ENCODE measurements at places on chromosomes 2 and 18. TPM values are rescaled to one million over a fixed set of nuclear protein-coding genes. Genes with fewer than 3 reads are reported as not detected.
A peak's percentile ranks its signal among the peaks of the same experiment; 100 is the strongest.

- no peak for DNase-seq
Observed at GRCh38 chr2:8767324-8767723, 70.1 kb downstream of the KIDINS220 start.

- no peak for DNase-seq
Observed at GRCh38 chr2:119523952-119524694, at the start of gene SCTR. Gene SCTR, minus strand, starts transcription at chr2:119524483. Its CDS starts 257 bp downstream, at chr2:119524226.

DNA sequence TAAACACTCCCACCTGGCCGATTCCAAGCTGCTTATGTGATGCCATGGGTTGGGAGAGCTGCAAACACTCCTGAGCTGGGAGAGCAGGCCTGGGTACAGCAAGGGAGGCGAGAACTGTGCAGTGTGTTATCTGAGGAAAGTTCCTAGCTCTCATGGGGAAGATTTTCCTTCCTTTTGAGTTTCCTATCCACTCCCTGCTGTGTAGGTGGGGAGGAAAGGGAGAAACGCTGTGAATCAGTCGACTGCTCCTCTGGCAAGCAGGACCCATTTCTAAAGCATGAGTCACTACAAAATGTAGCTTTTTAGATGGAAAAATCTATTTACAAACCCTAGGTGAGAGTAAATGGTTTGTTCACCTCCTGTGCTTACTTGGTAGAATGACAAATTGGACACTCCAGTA lies 80.4 kb downstream of the SH3RF3 start:
- no peak for DNase-seq

GRCh38 chr2:197809064-197809463 lies 4.7 kb downstream of the PLCL1 start:
- no peak for DNase-seq

DNA sequence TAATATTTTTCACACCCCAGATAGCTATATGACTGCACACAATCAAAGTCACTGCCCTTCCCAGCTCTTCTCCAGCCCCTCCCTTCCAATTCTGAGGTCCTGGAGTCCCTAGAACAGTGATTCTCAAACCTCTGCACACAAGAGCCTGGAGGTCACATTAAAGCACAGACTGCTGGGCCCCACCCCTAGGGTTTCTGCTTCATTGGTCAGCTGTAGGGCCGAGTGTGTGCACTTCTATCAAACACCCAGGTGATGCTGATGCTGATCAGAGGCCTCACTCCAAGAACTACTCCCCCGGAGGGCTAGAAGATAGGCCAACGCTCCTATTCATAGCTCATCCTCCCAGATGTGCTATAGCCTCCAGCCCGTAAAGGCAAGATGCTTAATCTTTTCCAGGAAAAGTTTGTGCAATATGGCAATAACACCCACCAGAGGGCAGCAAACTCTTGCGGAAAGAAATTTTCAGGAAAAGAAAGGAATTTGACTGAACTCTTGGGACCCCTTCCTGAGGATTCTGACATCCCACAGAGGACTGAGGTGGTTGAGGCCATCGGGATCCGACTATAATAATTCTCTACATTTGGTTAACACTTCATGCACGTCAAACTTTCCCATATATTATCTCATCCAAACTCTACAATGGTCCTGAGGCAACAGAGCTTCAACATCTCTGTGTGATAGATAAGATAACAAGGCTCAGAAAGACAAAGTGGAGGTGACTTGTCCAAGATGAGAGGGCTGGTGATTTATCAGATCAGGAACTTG lies 194.2 kb upstream of the PKDCC start:
- DNase-seq, result no peak

The CGREF1 gene
- 3.4 TPM for total RNA-seq

DNA sequence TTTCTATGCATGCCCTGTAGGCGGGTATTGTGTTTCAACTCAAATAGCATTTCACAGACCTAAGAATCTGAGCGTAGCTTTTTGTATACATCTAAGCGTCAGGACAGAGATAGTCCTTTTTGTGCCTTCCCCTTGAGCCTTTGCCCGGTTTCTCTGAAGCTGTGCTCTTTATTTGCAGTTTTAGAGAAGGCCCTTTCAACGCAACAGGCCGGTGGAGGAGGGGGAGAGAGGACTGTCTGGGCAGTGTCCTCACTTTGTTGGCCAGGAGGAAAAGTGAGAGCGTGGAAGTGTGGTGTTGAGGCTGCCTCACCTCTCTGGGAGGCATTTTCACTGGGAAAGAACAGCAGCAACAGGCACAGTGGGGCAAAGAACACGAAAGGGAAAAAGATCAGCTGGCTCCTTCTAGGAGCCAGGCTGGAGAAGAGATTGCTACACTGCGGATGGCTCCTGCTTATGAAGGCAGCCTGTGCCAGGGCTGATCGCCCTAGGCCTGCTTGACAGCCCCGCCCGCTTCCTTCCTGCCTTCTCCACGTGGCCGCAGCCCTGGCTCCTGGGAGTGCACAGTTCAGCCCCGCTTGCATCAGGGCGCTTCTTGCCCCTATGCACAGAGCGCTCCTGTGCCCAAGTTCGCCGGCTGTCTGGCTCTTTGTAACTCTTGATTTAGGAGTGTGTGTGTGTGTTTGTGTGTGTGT lies 195.6 kb upstream of the POU3F3 start:
- DNase-seq, result peak; percentile 21

The KHK gene
- 3.6 TPM for total RNA-seq

DNA sequence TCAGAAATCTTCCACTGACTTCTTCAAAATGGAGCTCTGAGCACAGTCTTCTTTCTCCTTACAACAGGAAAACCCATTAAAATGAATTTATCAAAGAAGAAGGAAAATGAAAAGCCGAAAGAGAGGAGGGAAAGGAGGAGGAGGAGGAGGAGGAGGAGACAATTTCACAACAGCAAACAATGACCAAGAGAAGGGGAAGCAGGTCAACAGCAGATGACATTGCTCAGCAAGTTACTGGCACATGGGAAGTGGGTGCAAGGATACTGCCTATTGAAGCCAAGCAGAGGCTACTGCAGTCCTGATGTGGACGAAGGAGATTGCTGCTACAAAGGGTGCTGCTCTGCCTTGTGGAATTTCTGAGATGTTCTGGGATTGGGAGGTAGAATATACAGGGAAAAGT lies 268.2 kb upstream of the FBXO11 start:
- DNase-seq, result no peak

DNA sequence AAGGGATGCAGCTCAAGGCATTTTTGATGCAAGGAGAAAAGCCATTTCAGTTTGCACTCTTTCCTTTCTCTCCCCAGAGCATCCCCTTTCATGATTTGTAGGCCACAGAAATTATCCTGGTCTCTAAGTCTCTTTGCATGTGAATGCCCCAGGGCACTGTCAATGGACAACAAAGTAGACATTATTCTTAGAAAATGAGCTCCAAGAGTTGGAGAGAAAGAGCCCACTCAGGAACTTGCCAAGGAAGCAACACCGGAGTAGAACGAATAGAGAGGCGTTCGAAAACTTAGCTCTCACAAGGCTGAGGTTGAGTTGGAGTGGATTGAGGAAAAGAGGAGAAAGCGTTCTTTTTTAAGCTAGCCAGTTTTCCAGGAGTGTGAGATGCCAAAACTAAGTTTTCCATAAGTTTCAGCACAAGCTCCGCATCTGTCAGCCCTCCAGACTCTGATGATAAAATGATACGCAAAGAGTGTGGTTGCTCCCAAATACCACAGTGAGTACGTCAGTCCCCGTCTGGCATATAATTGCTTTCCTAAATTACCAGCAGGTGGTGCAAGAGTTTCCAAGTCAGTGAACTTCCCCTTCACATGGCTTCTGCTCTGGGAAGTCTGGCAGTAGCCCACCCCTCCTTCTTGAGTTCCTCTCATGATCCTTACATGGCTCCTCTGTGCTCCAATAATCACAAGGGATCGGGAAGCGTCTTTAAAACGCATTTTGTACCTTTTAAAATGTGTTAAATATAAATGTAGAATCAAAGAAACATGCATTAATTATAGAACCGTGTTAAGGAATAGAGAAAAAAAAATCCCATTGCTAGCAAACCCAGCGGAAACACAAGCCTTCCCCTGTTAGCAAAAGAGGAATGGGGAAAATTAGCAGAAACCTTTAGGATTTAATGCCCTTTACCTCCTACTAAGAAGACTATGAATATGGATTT lies 1060.6 kb upstream of the FANCL start:
- peak; percentile 42 for DNase-seq

- DNase-seq, result no peak
Observed at GRCh38 chr2:134866498-134867099, 28.2 kb downstream of the ACMSD start.

DNA sequence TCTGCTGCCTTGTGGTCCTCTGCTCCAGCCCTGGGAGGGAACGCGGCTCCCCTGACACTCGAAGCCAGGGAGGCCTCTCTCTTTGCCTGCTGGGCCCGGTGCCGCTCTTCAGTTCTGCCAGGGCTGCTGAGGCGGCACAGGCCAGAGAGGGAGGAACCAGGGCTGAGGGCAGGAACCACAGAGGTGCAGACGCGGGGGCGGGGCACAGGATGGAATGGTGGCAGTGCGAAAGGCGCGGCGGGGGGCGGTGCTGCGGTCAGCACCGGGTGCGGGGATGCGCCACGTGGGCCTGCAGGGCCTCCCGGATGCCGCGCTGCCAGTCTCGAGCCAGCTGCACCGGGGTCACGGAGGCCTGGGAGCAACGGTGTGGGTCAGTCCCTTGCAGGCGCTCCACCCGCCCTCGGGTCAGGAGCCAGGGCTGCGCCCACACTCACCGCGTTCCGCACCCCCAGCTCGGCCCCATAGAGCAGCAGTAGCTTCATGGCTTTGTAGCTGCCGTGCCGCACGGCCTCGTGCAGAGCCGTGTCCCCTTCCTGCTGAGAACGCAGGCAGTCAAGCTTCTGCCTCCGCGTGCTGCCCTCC lies 4.4 kb downstream of the ANKRD23 start:
- peak; percentile 55 for DNase-seq

- no peak for DNase-seq
Observed at GRCh38 chr2:19900931-19901441, 797 bp downstream of the TTC32 start.

DNA sequence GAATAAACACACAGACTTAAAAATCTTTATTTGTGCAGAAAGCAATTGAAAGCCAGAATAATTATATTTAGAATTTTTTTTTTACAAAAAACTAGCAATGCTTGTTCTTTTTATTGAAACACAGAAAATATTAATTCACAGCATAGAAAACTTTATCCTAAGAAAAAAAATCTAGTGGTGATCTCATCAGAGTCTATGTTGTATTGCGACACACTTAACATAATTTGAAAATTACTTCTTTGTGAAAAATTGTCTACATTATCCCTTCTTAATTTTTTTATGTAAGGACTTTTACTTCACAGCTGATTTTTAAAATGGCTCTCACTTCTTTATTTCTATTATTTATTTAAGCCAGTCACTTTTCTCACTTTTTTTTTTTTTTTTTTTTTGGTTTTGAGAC lies 103.4 kb downstream of the LDLRAD4 start:
- DNase-seq, result no peak

- no peak for DNase-seq
Observed at GRCh38 chr18:70235478-70235877, 30.0 kb upstream of the RTTN start.

The IL1RN gene
- 0.66 TPM for total RNA-seq

DNA sequence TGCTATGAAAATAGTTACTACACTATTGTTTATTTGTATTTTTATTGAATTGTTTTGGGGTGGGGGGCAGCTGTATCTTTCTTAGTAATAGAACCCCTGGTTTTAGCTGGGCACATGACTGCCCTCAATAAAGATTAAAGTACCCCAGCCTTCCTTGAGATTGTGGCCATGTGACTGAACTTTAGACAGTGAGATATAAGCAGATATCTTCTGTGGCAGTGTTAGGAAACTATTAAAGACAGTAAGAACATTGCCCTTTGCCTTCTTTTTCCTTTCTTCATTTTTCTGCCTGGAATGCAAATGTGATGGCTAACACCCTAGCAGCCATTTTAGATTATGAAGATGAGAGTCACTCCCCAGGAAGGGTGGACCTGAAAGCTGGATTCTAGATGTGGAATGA lies 47.9 kb upstream of the AKAIN1 start:
- no peak for DNase-seq

DNA sequence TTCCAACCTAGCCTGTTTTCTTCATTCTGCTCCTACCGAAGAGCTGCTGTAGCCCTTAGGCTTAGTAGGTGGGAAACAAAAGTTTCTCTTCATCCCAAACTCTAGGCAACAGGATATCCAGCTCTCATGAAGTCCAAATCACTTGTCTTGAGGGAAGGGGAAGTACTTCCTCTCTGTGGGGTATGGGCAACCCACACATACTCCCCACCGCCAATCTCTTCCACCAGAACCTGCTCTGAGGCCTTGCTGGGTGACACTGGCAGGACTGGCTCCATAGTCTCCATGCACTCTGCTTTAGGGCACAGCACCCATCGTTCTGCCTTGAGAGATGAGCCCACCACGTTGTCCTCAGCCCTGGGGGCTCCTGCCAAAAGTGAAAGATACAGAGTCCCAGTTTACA lies 173.0 kb downstream of the NCK2 start:
- DNase-seq, result no peak

GRCh38 chr2:144086965-144087364 lies 433.0 kb downstream of the ZEB2 start:
- no peak for DNase-seq

GRCh38 chr2:38700113-38700785 lies 34.3 kb downstream of the GALM start:
- DNase-seq, result no peak

The PSTPIP2 gene
- total RNA-seq, result 6.4 TPM

DNA sequence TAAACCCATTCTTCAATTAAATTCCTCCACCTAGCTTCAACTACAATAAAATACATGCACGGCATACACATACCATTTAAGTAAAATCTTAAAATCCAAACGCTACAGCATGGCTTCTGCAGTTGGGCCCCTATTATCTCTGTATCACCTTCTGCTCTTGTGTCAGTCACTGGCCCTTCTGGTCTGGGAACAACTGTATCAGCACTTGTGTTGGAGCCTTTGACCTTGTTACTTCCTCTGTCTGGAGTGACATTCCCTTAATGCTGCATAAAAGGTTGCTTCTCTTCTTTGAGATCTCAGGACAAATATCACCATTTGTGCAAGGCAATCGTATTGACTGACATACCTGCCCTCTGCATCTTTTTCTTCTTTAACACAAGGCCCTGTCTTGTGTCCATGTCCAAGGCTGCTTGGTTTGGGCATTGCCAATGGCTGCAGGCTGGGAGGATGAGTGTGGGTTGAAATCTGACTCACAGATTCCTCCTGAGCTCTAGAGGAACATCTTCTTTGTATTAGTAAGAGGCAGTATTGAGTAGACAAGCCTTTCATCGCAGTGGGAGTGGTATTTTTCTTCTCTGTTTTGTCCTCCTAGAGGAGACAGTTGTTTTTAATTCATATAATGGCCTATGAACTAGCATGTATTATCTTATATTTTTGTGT lies 267.8 kb upstream of the TRIB2 start:
- no peak for DNase-seq

DNA sequence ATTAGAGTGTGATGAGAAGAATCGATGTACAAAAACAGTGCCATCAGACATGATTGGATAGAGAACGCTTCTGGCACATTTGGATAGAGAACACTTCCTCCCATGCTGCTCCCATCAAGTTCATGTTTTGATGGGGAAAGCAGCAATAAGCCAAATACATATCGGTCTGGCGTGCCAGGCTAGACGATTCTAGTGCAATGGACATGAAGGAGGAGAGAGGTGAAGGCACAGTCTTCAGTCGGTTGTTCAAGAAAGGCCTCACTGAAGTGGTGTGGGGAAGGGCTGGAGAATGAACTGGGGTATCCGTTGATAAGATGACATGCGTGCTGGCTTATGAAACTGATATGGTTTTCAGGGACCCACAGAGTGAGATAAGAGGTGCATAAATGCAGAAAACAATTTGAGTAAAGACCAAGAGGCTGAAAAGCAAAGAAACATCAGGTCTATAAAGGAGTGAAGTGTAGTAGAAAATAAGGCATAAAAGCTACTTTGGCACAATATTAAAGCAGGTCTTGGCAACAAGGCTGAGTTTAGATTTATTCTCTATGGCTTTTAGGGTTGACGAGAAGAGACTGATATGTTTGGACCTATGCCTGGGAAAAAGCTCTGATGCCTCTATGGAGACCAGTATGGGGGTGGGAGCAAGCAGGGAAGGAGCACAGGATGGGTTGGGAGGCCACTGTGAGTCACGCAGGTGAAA lies 117.6 kb upstream of the PIEZO2 start:
- no peak for DNase-seq
